Spleen (tissue), 13 donors: ENCODE measurements at places on chromosomes 3 and 15.
A peak's percentile ranks its signal among the peaks of the same experiment; 100 is the strongest.

GRCh38 chr3:71582036-71582611, 1.4 kb downstream of the FOXP1 start:
- peak overlapping the region; percentile 94 for H3K27ac ChIP-seq
- no peaks in the 10 kb centered on the region for H3K36me3 ChIP-seq
- peak; percentile 90 for DNase-seq
- peaks cover 26% of the 10 kb centered on the region for H3K4me1 ChIP-seq
- peak overlapping the region; percentile 71 for H3K4me3 ChIP-seq

DNA sequence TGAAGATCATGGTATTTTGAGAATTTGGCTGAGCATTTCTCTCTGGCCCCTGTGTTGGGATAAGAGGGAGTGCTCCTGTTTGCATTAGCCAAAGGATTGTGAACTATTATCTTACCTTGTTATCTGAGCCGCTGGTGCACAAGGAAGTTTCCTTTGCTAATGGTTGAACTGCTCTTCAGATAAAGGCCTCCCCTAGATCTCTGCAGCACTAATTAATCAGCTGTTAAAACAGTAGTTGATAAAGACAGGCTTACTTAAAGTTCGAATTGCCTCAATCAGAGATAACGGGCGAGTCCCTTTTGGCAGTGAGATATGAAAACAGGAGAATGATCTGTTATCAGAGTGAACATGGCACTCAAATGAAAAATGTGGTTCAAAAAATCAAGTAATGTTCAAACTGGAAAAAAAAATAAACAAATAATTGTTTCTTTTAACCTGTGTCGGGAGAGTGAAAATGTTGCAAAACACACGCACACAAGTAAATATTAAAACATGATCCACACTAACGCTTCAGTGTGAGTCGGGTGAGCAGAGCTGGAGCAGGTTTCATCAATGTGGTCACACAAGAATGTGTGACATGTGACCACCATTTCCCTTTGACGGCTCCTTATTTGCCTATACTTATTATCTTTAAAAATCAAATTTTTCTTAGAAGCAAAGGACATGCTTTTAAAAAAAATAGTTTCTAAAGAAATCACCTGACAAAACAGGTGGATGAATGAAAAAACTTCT, 469.1 kb downstream of the SOX2 start:
- no peaks in the 10 kb centered on the region for H3K4me1 ChIP-seq
- no peaks in the 10 kb centered on the region for H3K36me3 ChIP-seq
- H3K27me3 ChIP-seq: no peaks in the 10 kb centered on the region
- no peak for DNase-seq
- H3K4me3 ChIP-seq: no peak overlapping the region

GRCh38 chr3:9040996-9041395, 77.7 kb upstream of the RAD18 start:
- no peak for DNase-seq
- no peaks in the 10 kb centered on the region for H3K36me3 ChIP-seq
- H3K27me3 ChIP-seq: no peaks in the 10 kb centered on the region
- no peaks in the 10 kb centered on the region for H3K4me1 ChIP-seq
- no peak overlapping the region for H3K4me3 ChIP-seq

DNA sequence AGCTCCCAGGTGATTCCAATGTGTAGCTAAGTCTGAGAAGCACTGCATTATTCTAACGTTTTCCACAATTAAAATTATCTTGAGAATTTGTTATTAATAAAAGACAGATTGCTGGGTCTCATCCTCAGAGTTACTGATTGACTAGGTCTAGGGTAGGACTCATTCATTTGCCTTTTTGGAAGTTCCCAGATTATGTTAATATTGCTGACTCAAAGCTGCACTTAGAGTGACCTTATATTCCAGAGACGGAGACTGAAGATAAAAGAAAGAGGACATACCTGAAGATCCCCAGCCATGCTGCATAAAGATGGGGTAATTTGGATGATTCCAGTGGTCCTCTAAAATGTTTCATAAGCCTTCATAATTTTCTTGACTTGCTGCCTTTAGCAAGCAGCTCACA, 81.8 kb downstream of the PLSCR2 start:
- H3K27ac ChIP-seq: no peak overlapping the region
- no peak overlapping the region for H3K4me3 ChIP-seq
- H3K36me3 ChIP-seq: no peaks in the 10 kb centered on the region
- H3K4me1 ChIP-seq: no peaks in the 10 kb centered on the region
